NCI-H1105 (cell line): ENCODE measurements at places on chromosomes 1 and 21.
A peak's percentile ranks its signal among the peaks of the same experiment; 100 is the strongest.

DNA sequence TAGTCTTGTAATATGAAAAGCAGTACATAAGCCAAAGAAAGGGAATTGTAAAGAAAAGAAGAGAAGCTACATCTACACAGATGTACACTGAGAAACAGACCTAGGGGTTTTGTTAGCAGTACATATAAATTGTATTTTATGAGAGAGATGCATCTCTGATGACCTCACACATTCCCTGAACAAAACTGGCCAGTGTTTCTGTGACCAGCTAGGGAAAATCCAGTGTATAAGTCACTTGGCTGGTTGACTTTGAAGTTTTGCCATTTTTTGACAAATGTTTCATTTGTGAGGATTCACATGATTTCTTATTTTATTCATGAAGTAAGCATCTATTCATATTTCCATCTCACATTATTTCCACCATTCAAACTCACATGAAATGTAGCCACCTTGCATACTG, 28.3 kb upstream of the DYNLT5 start:
- no peak for DNase-seq

DNA sequence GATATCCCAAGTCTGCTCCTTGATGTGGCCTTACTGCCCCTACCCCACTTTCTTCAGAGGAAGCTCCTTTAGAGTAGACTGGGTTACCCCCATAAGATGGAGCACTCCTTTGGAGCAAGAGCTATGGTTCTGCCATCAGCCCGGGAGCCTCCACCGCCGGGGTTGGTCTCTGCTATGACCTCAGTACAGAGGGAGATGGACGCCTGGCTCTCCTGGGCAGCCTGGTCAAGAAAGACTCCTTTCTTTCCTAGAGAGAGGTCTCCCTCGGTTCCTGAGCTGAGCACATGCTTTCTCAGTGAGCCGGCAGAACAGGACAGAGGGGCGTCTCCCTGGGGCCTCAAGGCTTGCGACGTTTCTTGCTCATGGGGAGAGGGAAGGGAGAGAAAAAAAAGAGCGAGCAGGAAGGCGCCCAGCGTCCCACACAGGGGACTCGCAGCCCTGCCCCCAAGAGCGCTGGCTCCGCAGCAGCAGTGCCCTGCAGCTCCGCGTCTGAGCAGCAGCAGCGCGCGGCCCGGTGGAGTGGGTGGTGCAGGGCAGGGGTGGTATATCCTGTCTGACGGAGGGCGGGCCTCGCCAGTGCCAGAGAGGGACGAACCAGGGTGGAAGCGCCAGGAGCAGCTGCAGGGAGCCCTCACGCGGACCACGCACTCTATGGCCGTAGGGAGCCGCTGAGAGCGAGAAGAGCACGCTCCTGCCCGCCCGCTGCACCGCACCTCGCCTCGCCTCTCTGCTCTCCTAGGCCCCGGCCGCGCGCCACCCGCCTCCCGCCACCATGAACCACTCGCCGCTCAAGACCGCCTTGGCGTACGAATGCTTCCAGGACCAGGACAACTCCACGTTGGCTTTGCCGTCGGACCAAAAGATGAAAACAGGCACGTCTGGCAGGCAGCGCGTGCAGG, at the start of gene PKP1:
Gene PKP1 (plus strand): TSS at position 576 of the 899 bp plus-strand sequence. CDS start 197 bp downstream, at position 773.
- DNase-seq, result no peak

GRCh38 chr21:35172231-35172630, 123.1 kb upstream of the RUNX1 start:
- no peak for DNase-seq

GRCh38 chr1:201946224-201946908, at the start of gene LMOD1:
LMOD1 (minus strand) TSS chr1:201946548; CDS start chr1:201946340, 208 bp downstream.
- peak; percentile 43 for DNase-seq

- no peak for DNase-seq
Observed at GRCh38 chr1:101448018-101448417, 211.2 kb downstream of the S1PR1 start.

- DNase-seq, result peak; percentile 6
Observed at GRCh38 chr1:50424045-50424883, 1.0 kb upstream of the DMRTA2 start.

DNA sequence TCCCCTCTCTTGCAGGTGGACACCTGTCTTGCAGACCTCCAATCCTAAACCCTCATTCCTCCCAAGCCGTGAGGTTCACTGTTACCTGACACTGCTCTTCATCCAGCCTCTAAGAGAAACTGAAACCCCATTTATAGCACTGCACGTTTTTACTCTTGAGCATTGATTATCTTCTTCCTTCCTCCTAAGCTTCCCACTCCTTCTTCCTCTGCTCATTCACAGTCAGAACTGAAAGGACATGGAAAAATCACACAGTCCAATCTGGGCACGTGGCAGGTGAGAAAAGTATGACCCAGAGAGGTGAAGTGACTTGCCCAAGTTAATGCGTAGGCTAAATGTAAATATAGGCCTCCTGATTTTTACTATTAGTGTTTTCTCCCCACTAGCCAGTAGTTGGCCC, 43.4 kb upstream of the SLC2A1 start:
- no peak for DNase-seq

DNA sequence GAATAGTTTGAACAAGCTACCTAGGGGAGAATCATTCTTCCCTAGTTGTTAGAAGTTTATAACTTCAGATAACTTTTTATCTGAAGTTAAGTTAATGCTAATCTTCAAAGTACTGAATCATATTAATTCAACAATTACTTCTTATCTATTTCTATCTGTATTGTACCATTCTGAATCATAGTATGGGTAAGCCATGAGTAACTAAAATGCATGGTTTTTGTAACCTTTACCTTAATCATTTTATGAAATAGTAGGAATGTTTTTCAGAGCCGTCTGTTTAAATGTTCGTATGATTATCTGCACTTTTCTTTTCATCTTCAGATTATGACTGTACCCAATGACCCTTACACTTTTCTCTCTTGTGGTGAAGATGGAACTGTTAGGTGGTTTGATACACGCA, 50.3 kb upstream of the MPC2 start:
- no peak for DNase-seq

- DNase-seq, result no peak
Observed at GRCh38 chr1:29579821-29580425, 343.6 kb downstream of the PTPRU start.

GRCh38 chr1:193368302-193368701, 181.9 kb upstream of the B3GALT2 start:
- DNase-seq, result no peak

DNA sequence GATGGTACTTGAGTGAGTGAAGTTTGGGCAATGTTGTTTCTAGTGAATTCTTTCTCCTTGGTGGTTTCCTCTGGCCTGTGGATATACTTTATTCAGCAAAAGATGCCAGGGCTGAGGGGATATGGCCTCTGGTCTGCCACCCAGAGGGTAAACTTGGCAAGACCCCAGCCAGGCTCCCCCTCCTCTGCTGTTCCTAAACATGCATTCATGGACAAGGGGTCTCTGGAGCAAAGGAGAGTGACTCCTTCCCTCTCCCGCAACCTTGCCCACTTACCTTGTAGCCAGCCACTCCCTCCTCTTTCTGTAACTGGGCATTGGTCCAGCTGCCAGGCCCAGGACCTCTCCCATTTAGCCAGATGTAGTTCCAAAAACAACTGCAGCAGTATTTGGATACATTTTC, 43.8 kb downstream of the RUNX3 start:
- no peak for DNase-seq

GRCh38 chr1:169325117-169325516, 42.5 kb downstream of the NME7 start:
- DNase-seq, result no peak

- no peak for DNase-seq
Observed at GRCh38 chr1:192303029-192303428, 13.8 kb upstream of the RGS21 start.

GRCh38 chr1:183079712-183080388, 56.6 kb downstream of the LAMC1 start:
- no peak for DNase-seq

DNA sequence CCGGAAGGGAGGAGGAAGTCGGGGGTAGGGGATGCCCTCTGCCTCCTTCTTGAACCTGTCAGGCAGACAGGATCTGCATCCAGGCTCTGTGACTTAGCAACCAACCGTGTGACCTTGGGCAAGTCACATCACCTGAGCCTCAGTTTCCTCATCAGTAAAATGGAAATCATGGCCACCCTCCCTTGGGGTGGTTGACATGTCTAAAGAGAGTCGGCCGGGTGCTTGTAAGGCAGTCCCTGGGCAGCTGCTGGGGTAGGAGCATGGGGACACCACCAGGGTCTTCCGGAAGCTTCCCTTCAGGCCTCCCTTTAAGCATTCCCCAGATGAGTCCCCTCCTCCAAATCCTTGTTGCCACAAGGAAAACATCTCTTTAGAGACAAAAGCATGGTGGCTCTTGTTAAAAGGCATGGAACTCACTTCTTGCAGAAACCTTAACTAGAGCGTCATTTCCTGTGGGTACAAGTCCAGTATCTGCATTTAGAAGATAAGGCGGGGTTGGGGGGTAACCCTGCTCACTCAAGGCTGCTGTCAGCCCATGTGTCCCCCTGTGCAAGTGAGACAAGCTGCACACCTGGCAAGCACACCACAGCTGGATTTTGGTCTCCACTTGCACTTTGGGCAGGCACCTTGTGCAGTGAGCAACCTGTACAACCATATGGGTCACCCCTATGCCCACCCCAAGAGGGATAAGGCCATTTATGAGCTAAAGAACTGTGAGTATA, 10.4 kb downstream of the CLCNKB start:
- DNase-seq, result no peak

DNA sequence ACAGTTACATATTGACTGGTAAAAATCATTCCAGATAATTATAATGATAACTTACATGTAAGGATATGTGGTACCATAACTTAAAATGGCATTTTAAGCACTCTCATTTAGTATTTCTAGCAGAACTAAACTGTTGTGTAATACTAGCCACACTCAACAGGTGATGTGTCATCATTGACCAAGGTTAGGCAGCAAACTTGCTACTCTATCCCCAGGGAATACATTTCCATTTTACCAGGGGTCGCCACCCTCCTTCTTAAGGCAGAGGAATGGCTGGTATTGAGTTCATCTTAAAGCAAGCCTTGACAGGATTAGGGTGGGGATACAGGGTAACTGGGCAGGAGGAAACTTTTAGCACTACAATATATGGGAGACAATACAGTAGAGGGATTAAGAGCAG, 259.8 kb upstream of the CAMK1G start:
- DNase-seq, result no peak

GRCh38 chr1:202161151-202162046, 997 bp upstream of the PTPN7 start:
- no peak for DNase-seq

DNA sequence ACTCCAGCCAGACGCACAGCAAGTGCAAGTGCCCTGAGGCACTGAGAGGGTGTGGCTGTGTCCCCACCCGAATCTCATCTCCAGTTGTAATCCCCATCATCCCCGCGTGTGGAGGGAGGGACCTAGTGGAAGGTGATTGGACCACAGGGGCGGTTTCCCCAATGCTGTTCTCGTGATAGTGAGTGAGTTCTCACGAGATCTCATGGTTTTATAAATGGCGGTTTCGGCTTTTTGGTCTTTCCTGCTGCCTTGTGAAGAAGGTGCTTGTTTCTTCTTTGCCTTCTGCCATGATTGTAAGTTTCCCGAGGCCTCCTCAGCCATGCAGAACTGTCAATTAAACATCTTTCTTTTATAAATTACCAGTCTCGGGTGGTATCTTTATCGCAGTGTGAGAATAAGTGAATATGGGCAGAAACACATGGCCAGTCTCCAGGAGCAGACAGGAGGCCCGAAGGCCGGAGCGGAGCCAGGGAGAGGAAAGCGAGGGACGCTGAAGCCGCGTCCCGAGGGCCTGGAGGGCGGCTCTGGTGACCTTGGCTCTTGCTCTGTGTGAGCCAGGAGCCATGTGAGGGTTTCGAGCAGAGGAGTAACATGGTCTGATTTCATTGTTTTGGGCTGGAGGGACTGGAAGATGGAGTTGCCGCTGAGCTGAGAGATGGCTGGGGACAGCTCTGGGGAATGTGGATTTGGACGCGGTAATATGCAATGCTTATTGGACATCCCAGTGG, 76.0 kb upstream of the C1orf174 start:
- DNase-seq, result no peak

DNA sequence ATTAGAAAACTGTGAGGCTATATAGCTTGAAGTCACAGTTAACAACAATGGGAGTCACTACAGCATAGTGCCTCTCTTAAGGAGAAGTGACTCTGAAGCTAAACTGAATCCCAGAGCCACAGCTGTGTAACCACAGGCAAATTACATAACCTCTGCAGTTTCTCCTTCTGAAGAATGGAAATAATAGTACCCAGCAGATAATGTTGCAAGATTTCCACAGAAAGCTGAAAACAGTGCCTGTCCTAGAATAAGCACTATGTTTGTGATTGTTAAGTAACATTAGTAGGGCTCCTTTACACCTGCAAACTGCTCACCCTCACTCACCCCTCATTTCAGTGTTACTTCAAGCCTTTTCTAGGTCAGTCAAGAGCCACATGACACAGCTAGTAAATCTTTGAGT, 886.7 kb downstream of the PLA2G4A start:
- DNase-seq, result no peak

DNA sequence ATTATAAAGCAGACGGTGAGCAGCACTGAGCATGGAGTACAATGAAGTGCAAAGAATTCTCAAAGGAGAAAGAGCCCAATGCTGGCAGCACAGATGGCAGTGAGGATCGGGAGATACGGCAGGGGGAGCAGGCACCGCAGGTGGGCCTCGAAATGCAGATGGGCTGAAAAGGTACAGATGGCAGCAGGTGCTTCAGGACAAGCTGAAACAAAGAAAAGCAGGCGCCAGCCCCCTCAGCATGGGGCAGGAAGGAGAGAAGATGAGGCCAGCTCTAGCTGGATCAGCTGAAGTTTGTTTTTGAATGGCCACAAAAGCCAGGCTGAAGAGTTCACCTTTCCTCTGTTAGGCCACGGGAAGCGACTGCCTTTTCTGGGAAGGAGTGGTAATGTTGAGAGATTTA, 7.7 kb downstream of the CFAP298 start:
- DNase-seq, result peak; percentile 12

DNA sequence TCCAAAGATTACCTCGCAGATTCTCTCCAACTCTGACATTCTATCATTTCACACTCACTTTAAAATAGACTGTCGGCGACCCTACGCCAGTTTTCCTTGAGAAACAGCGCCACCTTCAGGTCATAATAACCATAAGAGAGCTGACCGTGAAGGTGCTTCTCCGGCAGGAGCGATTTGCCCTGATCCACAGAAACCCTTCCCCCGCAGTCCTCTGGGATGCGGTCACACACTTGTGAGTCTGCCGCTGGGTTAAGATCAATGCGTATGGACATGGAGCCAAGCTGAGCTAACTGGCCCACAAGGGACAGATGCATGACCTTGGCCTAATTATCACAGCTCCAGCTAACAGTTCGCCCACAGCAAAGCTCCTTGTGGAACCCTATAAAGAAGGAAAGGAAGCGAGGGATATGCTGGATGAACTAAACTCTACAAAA, 32.8 kb upstream of the IFNAR2 start:
- peak; percentile 69 for DNase-seq

- no peak for DNase-seq
Observed at GRCh38 chr1:23339632-23340031, 4.5 kb downstream of the HNRNPR start.

GRCh38 chr1:166368030-166368429, 201.2 kb upstream of the FAM78B start:
- no peak for DNase-seq
